A549 (cell line): ENCODE measurements at places on chromosomes 4 and X. TPM values are rescaled to one million over a fixed set of nuclear protein-coding genes. Genes with fewer than 3 reads are reported as not detected.

The NUP62CL gene
- polyA plus RNA-seq: 12.5 to 15.8 TPM (median 14.1 TPM) in 3 replicates

The NAP1L3 gene
- polyA plus RNA-seq: 0.15 to 0.40 TPM (median 0.16 TPM) in 3 replicates

The TLR3 gene
- polyA plus RNA-seq: 0.09 to 0.29 TPM (median 0.16 TPM) in 3 replicates

The ADH6 gene
- polyA plus RNA-seq: 0.12 to 0.16 TPM in 2 of 3 replicates, not detected in the other

The ITM2A gene
- 0.11 to 0.13 TPM in 2 of 3 replicates, not detected in the other for polyA plus RNA-seq

The SLC7A11 gene
- 52.0 to 53.9 TPM (median 52.4 TPM) in 3 replicates for polyA plus RNA-seq

The GLUD2 gene
- polyA plus RNA-seq: 2.7 to 2.8 TPM (median 2.8 TPM) in 3 replicates

DNA sequence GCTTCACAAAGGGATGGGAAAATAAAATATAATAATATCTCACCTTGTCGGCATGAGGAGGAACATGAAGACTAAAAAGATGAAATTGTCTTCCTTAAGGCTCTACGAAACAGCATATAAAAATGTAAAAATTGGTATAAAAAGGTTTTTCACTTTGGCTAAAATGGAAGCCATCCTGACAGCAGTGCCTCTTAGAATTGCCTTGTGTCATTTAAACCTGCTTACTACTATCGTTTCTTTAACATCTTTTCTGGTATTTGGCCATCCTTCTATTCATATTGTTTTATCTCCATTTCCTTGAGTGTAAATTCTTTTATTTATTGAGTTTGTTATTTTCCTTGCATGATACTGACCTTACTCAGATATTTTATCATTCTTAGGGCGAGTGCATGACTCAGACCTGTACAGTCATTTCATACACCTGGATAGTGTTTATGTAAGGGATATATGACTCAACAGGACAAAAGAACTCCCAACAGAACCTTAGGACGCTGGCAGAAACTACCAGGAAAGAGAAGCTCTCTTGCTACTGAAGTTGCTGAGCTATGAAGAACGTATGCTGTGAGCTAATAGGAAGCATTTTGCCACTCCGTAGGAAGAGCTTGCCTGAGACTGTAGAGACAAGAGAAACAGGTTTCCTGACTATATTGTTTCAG lies 5.8 kb upstream of the CDKN2AIP start:
- peak; percentile 86 for DNase-seq

GRCh38 chr4:164438321-164438720 lies 315.6 kb upstream of the SMIM31 start:
- no peak for DNase-seq

DNA sequence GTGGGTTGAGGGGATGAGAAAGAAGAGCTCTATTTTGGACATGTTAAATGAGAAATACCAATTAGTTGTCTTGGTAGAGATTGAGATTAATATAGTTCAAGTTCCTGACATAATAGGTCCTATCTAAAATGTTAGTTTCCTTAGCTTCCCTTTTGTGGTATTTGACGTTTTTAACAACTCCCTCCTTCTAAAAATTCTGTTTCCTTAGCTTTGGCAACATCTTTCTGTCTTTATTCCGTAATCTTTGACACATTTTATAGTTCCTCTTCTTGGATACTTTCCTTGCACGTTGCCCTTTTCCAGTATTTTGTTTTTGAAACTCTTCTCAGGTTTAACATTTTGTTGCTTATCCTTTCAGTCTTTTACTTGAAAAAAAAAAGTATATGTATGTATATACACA lies 36.9 kb downstream of the LAMTOR3 start:
- DNase-seq: no peak

DNA sequence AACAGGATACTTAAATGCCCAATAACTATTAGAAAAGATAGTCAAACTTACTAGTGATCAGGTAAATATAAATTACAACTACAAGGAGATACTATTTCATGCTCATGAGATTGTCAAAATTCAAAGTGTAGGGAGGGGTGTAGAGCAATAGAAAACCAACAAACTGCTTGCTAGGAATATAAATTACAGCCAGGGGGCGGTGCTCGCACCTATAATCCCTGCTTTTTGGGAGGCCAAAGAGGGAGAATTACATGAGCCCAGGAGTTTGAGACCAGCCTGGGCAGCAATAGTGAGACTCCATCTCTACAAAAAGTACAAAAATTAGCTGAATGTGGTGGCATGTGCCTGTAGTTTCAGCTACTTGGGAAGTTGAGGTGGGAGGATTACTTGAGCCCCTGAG lies 556.5 kb upstream of the NR3C2 start:
- peak; percentile 4 for DNase-seq

GRCh38 chr4:31069151-31069550 lies 349.0 kb downstream of the PCDH7 start:
- DNase-seq: no peak

DNA sequence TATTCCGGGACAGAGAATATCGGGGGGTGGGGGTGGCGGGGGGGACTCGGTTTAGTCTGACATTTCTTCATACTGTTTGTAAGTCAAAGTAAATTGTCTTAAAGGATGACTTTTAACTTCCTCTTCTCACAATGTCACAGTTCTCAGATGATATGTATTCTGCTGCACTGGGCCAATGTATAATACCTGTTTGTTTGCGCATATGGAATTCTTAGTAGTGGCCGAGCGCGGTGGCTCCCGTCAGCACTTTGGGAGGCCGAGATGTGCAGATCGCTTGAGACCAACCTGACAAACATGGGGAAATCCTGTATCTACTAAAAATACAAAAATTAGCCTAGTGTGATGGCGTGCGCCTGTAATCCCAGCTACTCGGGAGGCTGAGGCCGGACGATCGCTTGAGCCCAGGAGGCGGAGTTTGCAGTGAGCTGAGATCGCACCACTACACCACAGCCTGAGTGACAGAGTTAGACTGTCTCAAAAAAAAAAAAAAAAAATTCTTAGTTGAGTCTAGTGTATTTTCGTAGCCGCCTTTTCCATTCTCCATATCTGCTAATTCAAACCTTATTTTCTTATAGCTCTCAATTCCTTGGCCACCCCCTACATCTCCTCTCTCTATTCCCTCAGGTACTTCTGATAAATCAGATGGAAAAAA lies 851 bp downstream of the POLR2B start:
- DNase-seq: no peak

GRCh38 chrX:40007131-40007755 lies 90.5 kb downstream of the BCOR start:
- DNase-seq: no peak

DNA sequence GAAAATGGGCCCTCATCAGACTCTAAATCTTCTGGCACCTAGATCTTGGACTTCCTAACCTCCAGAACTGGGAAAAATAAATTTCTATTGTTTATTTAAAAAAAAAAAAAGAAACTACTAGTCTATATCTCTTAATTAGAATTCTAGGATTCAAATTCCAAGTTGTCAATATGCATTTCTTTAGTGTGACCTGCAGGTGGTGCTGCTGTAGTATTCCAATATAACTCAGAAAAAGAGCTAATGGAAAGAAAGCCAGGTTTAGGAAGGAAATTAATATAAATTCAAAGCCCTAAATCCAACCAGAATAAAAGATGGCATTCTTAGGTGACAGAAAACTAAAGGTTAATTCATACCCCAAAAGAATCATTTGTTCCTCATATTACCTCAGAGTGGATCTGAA lies 80.0 kb upstream of the NALF2 start:
- peak; percentile 9 for DNase-seq

DNA sequence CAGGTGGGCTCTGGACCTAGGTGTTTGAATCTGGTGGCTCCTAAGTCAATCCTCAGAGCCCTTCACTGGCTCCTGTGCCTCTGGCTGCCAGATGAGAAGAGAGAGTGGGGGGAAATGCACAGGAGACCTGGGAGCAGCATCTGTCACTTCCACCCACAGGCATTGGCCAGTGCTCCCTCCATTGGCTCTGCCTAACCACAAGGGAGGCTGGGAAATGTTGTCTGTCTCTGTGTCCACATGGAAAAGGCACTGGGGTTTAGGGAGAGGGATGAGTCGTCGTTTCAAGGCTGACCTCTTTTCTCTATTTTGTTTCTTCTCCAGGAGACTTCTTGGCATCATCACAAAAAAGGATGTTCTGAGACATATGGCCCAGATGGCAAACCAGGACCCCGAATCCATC lies 76.4 kb downstream of the CLCN4 start:
- DNase-seq: no peak

DNA sequence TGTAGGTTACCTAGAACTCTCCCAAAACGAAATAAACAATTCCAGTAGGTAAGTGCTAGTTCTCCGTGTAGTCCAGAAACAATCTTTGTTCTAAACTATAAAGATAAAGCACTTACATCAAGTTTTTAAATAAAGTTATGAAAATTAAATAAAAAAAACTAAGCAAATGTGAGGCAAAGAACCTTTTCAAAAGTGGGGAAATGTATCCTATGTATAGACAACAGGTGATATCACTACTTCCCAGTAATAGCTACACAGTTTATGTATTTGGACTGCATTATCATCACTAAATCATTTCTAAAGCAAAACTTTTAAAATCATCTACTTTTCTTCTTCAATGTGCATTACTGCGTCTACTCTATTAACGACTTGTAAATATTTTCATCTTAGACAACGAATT lies 2.0 kb downstream of the YTHDC1 start:
- DNase-seq: no peak

- no peak for DNase-seq
These were observed 114.0 kb upstream of the FRG1 start for GRCh38 chr4:189826657-189827056.

- DNase-seq: no peak
These were observed 1413.6 kb downstream of the PCDH7 start for GRCh38 chr4:32133734-32134133.
